ENCODE measurements at places on chromosomes 2 and 18.

DNA sequence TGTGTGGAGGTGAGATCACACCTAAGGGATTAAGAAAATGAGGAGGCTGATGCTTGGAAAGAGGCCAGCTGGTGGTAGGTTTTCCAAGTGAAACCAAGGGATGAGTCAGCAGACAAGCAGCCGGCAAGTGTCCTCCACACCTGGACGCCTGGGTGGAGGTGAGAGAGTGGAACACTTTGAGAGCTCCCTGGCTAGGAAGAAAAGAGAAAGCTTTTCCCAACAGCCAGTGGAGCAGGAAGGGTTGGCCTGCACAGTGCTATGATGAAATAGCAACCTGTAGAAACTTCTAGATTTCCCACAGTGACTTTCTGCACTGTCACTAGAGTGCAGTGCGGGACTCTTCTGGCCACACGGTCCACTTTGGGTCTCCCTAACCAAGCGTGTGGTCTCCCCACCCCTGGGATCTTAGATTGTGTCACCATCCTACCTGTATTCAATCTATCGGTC lies 19.6 kb upstream of the IL37 start:
- no peak for DNase-seq

DNA sequence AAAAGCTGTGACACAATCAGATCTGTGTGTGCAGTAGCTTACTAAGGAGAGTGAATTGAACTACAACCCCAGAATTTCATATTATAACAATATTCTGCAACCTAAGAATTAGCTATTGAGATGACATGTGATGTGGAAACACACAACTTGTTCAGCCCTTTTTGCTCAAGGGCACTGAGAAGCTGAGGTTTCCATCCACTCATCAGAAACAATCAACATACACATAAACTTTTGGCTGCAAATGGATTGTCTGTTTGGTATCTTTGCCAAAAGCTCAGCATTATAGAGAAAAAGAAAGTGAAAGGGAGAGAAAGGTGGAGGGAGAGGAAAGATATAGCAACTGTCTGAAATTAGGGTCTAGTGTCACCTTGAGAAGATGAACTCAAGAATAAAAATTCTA lies 117.2 kb upstream of the KLF7 start:
- DNase-seq: no peak

DNA sequence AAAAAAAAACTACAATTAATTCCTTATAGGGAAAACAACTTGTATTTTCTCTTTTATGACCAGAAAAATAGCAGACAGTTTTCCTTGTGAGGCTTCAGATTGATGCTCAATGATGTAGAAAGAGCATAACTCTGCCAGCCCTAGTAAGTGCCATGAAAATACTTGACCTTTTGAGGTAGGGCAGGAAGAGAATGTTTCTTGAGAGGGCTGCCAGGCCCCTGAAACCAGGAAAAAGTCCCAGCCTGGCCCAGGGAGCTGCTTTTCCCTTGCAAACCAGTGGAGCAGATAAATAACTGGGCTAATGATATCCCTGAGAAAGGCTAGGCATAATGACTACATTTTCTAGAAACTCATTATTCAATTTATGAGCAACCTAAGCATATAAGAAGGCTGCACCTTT lies 126.8 kb downstream of the SLC8A1 start:
- DNase-seq: no peak

- DNase-seq: no peak
Observed at GRCh38 chr2:82665691-82666090, 1793.4 kb downstream of the SUCLG1 start.

DNA sequence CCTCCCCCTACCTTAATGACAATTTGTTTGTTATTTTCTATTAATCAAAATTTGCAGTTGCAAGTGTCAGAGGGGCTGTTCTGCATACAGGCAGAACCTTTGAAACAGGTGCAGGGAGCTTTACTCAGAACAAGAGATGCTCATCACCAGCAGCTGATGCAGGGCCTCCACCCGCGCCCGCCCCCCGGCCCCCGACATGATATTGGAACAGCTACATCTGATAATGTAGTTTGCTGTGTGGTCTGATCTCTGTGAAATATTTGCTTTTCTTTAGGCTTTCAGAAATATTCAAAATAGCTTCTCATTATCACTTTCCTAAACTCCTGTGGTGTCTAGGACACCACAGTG lies 130.0 kb downstream of the PRKCE start:
- DNase-seq: no peak

DNA sequence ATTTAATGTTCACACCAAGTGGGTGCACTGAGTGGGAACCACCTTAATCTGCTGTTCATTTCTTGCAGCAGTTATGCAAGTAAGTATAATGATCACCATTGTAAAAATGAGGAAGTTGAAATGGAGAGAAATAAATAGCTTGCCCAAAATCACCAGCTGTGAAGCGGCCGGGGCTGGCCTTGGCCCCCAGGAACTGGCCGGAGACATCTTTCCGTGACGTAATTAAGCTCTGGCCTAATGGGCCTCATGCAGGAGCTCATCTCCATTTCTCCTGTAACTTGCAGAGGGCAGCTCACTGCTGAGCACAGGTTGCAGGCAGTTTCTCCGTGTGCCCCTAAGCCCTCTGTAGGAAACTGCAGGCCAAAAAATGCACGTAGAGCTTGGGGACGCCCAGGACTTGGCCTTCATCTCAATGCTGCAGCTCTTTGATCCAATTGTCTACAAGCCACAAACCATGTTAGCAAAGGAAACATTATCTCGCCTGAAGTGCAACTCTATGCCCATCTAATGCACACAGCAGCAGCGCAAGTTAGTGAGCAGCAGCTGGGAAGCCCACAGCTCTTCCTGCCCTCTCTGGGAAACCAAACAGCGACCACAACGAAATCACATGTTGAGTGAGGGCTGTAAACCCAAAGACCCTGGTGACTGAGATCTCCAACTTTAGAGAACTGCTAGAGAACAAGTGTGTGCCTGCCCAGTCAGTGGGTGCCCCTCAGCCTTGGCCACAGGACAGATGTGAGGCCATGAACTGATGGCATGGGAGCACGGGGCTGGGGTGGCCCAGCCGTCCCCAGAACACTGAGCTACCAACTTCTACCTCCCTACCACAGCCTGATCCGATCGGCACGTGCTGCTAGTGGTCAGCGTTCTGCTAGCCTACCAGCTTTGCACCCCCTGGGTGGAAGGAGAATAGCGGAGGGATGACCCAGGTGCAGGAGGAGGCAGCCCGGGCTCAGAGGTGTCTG lies 28.8 kb downstream of the APCDD1 start:
- DNase-seq: no peak

DNA sequence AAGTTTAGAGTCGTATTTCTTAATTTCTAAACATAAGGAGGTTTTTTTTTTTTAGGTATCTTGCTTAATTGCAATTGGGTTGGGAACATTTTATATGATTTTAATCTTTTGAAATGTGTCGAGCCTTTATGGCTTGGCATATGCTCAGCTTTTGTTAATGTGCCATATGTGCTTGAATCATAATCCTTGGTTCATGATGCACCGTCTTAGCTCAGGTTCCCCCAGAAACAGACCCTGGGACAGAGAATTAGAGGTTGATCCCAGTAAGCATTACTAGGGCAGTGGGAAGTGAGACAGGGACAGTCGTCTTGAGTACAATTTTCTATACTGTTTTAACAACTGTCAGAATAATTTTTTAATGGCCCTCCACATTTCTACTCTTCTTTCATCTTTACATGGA lies 9.3 kb downstream of the CHCHD5 start:
- no peak for DNase-seq

DNA sequence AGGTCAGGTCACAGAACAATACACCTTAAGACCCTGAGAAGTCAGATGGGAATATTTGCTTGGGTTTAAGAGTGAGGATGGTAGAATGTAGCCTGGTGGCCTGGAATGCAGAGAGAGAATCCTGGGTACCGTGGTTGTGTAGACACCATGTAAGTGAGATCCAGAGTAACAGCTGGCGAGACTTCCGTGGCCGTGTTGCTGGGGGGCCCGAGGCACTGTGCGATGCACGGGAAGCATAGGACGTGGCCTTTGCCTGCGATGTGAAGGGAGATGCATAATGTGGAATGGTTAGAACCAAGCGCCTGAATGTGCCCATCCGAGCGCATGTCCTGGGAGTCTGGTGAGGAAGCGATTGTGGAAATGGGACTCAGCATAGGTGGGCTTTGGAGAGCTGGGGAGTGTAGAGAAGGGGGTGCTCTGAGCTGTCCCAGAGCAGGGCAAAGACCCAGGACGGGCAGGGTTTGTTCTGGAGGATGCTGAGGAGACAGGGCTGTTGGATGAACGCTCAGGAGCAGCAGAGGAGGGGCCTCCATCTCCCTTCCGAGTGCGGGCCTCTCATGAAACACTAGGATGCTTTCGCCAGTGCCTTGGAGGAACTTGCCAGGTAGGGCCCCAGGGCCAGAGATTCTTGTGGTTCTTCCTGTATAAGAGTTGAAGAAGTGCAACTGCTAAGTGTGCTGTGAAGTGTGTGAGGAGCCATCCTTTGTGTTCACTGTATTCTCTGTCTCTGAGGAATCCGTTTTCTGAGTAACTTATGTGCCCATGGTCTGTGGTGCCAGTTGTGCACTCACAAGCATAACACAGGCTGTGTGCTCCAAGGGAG lies 7.1 kb downstream of the RNF144A start:
- DNase-seq: no peak

- DNase-seq: peak; percentile 54
Observed at GRCh38 chr2:165681841-165682240, 112.2 kb downstream of the GALNT3 start.

DNA sequence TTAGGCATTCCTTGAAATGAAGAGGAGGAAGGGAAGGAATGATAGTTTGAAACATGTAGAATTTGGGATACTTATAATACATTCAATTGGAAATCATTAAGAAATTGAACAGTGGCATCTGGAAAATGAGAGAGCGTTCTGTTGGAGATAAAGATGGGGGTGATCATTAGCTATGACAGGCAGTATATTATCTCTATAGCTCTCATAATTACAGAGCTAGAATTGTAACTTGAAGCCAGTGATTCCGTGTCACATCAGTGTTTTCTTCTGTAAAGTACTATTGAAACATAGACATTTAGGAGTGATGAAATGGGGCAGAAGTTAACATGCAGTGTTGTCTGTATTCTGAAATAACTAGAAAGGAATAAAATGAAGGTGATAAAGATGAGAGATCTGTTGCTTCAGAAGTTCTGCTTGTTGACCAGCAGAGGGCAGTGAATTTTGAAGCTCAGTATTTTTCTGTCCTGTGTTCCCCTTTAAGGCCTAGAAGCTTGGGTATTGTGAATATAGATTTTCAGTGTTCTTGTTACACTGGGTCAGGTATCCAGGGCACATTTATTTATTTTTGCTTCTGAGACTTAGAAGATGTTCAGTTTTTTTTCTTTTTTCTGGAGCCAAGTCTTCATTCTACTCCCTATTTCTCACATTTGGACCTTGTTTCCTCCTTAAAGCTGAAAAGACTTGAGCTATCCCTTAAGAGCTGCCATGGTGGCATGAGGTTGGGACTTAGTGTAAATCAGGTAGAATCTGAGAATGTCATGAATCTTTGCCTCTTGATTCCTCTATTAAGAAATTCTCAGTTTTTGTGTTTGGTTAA lies 157.4 kb downstream of the TAF4B start:
- DNase-seq: peak; percentile 20

- DNase-seq: no peak
Observed at GRCh38 chr2:174529916-174530315, 43.1 kb upstream of the GPR155 start.
